ENCODE measurements at places on chromosomes 11 and 22.

- no peak for DNase-seq
Observed at GRCh38 chr11:15490535-15490934, 375.8 kb downstream of the INSC start.

- DNase-seq, result no peak
Observed at GRCh38 chr11:72236774-72237111, 7.2 kb downstream of the PHOX2A start.

- DNase-seq, result peak; percentile 84
Observed at GRCh38 chr22:31082606-31083376, 1.7 kb downstream of the SMTN start.

GRCh38 chr11:64592656-64593055 is 1.6 kb downstream of the SLC22A12 start:
- DNase-seq, result no peak

- no peak for DNase-seq
Observed at GRCh38 chr11:69095300-69095699, 46.6 kb downstream of the TPCN2 start.

DNA sequence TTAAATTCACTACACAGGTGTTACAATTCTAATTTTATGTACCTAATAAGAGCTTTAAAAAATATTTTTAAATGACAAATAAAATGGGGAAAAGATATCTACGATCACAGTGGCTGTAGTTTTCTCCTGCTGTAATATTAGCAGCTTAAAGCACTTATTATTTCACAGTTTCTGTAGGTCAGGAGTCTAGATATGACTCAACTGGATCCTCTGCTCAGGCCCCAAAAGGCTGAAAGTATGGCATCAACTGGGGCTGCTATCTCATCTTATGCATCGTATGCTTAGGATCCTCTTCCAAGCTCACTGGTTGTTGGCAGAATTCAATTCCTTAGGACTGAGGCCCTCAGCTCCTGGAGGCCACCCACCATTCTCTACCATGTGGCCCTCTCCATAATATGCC is 12.8 kb downstream of the FBXO3 start:
- no peak for DNase-seq

DNA sequence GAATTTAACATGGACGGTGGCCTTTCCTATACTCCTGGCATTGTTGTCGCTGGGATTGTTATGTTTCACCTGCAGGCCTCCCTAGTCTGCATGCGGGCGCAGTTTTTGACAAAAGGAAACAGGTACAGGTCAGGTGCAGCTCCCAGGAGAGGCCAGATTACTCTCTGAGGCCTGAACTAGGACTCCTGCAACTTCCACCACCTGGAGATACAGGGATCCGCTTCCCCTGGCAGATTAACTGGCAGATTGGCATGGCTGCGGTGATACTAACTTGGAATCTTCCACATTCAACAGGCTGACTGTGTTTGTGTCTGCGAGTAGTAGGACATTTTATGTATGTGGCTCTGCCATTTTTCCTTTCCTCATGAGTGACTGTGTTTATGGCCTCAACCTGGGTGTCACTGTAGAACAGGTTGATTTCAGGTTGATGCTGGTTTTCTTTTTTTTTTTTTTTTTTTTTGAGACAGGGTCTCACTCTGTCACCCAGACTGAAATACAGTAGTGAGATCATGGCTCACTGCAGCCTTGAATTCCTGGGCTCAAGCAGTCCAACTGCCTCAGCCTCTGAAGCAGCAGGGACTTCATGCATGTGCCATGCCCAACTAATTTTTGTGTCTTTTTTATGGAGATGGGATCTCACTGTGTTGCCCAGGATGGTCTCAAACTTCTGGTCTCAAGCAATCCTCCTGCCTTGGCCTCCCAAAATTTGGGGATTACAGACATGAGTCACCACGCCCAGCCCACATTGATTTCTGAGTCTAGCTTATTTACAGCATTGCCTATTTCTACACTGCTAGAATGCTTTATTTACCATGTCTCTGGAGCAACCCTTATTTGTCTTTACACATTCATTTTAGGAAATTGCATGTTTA is 1.7 kb upstream of the USP28 start:
- DNase-seq, result no peak

DNA sequence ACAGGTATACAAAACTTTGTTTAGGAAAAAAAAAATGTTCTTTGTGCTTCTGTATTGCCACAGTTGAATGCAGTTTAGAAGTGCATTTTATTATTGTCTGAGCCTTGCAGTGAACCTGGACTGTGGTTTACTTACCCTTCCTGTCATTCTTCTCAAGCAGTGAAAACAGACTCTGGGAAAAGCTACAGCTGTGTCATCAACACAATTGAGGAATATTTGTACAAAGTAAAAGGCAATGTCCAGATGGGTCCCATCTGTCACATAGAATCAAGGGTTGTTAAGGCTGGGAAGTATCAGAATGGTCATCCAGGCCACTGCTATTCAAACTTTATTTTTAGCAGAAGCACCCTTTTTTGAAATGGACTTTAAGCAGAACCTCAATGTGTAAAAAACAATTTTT is 73.3 kb downstream of the TRIM44 start:
- DNase-seq, result peak; percentile 20

DNA sequence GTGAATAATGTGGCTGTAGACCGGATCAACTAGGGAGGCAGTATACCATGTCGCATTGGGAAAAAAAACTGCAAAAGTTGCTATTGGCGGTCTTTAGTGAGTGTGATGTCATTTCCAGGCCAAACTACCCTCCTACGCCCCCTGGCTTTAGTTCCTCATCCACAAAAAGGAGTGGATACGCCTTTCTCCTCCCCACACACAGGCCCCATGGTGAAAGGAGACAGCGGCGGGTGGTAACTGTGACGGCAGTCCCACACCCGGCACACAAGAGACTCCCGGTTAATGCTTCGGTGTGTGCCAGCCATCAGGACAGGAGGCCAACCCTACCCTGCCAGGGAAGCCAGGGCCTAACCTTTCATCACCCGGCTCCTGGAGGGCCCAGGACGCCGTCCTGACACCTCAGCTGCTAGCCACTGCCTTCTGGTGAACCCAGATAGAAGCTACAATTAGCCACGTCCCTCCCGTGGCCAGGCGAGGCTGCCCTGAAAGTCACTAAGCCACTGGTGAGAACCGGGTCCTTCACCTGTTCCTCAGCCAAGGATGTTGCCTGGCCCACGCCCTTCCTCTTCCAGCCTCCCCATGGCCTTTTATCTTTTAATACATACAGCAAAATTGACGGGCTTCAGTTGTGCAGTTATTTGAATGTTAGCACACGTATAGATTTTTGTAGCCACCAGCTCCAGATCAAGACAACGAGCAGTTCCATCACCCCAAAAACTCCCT is 10.8 kb downstream of the TP53I11 start:
- DNase-seq, result no peak

DNA sequence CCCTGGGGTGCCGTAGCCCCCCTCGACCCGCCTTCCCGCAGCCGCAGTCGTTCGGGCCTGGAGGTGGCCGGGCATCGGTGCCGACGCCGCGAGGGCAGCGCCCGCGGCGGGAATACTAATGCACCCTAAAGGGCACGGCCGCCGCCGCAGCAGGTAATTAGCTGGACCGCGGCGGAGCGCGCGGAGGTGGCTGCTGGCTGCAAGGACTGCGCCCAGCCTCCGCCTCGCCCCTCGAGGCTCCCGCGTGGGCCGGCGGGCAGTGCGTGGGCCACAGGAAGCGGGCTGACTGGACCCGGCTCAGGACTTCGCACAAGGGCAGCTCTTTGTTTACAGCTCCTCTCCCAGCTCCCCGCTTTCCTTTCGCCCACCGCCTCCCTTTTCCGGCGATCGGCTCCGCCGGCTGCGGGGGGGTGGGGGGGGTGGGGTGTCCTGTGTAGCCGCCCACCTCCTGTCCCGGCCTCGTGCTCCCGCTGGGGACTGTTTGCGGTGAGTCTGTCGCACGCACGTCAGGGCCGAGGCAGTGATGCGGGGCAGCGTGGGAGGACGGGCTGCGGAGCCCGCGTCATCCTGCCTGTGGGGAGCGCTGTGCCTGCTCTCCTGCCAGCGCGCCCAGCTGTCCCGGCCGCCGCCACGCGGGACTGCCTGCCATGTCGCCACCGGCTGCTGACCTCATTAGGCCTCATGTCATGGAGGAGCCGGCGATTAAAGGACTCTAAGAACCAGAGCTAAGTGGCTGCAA is 53.2 kb downstream of the GRIK4 start:
- peak; percentile 52 for DNase-seq

DNA sequence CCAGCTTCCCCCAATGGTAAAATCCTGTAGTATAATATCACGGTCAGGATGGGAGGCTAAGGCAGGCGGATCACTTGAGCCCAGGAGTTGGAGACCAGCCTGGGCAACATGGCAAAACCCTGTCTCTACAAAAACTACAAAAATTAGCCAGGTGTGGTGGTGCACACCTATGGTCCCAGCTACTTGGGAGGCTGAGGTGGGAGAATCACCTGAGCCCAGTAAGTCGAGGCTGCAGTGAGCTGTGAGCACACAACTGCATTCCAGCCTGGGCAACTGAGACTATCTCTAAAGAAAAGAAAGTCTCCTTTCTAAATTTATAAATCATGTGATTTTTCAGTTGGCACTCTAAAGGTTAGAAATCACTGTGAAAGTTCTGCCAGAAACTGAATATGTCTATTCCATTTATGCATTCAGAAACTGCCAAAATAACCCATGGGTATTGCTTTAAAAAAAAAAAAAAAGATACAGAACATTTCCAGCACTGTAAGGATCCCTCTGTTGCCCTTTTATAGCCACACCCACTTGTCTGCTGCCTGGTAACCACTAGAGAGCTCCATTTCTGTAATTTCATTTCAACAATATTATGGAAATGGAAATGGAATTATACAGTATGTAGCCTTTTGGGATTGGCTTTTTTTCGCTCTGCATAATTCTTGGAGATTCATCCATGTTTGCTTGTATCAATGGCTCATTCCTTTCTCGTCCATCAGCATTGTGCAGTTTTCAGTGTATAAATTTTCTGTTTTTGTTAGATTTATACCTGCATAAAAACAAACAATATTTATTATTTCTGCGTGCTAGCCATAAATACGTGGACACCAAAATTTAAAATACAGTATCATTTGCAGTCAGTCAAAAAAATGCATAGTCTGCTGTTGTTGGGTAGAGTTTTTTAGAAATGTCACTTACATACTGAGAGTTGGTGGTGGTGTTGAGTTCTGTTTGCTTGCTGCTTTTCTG is 9.4 kb downstream of the CDC45 start:
- DNase-seq, result peak; percentile 47

DNA sequence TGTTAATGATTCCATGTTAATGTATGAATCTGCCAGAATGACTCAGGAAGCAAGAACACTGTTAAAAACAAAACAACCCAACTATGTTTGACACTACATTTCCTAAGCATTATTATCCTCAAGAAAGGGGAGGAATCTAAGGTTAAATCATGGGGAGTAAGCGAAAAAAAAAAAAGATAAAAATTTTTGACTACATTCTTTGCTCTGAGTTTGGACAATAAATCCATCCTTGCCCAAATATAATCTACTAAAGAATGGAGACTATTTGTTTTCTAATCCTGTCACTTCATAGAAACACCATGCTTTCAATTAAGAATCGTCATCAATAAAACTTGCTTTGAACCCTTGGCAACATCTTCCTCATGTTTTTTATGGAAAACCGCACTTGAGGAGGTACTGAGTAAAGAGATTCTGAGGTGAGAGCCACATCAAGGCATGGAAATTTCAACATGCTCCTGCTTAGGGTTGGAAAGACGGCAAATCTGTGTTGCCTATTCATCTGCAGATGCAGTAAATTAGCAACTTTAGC is 9.7 kb downstream of the MAML2 start:
- DNase-seq, result peak; percentile 51

DNA sequence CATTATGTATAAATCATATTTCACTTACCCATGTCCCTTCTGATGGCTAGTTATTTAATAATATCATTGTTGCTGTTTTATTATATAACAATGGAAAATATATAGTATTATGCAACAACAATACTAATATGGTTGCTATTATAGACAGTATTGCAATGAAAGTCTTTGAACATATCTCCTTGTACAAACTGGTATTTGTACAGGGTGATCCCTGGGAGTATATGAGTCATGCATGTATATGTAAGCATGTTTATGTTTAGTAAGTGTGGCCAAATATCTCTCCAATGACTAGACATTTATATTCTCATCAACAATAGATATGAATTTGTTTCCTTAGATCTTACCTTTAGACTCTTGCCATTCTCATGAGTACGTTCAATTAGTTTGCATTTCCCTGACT is 55.9 kb downstream of the KCNC1 start:
- peak; percentile 5 for DNase-seq

DNA sequence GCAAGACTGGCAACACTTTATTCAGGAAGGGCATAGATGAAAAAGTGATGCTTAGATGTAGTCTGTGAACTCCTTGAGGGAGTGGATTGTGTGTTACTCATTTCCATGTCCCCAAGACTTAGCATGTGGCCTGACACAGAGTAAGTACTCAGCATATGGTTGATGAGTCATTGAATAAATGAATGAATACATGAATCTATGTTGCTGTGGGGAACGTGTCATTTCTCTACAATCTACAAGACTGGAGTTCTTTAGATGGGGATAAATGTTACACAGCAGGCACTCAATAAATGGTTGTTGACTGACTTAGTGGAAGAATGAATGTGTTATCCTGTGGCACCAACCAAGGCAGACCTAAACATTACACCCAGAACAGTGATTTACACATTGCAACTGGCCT is 17.9 kb downstream of the BPIFC start:
- DNase-seq, result peak; percentile 3

DNA sequence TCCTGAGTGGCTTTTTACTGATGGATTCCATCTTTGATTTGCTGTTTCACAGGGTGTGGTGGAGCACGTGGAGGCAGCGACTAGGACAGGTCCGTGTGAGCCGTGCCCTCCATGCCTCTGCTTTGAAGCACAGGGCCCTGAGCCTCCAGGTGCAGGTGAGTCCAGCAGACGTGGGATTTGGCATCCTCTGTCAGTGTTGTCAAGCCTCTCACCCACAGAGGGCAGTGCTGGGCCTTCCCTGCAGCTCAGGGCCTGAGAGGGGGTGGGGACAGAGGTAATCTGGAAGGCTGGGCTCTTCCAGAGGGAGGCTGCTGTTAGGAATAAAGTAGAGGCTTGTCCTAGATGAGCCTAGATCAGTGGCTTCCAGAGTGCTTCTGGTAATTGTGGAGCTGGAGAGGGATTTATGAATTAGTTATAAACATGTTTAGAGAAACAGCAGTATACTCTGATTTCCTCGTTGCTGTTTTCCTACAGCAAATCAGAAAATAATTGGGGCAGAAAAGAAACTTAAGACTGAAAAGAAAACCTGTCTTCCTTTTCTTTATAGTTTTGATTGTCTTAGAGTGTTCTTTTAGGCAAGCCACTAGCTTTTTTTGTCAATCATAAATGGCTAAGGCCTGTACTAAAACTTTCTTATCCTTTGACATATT is 65.0 kb downstream of the SFI1 start:
- DNase-seq, result peak; percentile 91

GRCh38 chr22:47164514-47165337 is 402.3 kb downstream of the TBC1D22A start:
- DNase-seq, result no peak

DNA sequence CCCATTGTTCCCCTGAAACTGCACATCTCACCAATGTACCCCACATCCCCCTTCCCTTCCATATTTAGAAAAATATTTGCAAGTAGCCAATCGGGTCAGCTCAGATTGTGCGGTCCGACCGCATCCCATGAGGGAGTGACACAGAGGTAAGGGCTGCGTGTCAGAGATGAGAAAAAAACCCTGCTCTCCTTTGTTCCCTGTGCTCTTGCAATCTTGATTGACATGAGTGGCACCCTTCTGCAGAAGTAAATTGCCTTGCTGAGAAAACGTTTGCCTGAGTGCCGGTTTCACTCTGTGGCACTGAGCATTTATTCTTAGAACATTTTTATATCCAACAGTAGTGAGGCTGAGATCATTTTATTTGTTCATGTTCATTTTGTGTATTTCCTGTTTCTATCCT is 81.6 kb upstream of the CCDC90B start:
- no peak for DNase-seq
